ENCODE measurements at places on chromosomes 12 and 14.

DNA sequence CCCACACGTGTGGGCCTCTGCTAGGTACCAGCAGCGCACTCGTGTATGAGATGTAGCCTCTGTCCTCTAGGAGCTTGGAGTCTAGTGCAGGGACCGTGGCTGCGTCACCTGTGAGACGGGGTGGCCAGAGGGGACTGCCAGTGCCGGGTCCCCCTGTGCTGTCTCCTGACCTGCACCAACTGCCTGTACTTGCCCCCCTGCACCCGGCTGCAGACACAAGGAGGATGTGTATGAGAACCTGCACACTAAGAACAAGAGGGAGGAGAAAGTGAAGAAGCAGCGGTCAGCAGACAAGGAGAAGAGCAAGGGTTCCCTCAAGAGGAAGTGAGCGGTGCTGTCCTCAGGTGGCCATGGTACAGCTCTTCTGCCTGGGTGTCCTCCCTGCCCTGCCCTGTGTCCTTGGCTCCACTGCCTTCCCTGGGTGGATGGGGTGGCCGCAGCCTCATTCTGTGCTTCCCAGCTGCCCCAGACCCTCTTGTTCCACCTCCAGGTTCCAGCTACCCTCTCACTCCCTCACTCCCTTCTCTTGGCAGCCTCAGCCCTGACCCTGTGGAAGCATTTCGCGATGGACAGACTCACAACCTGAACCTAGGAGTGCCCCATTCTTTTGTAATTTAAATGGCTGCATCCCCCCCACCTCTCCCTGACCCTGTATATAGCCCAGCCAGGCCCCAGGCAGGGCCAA is 9.6 kb downstream of the PTPN6 start:
- no peak for DNase-seq

GRCh38 chr12:31362115-31362758 is 36.3 kb upstream of the SINHCAF start:
- DNase-seq: peak; percentile 31

DNA sequence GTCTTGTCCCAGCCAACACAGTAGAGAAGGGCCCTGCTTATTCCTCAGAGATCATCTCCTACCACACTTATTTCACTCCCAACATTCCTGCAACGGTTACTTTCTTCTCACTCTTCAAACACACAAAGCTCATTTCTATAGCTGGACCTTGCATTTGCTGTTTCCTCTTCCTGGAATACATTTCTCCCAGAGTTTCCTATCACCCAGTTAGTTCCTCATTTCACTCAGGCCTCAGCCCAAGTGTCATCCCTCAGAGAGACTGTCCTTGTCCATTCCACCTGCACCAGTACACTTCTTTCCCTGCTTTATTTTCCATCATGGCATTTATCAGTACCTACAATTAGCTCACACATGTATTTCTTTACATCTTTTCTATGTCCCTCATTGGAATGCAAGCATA is 14.7 kb upstream of the STK38L start:
- DNase-seq: no peak

DNA sequence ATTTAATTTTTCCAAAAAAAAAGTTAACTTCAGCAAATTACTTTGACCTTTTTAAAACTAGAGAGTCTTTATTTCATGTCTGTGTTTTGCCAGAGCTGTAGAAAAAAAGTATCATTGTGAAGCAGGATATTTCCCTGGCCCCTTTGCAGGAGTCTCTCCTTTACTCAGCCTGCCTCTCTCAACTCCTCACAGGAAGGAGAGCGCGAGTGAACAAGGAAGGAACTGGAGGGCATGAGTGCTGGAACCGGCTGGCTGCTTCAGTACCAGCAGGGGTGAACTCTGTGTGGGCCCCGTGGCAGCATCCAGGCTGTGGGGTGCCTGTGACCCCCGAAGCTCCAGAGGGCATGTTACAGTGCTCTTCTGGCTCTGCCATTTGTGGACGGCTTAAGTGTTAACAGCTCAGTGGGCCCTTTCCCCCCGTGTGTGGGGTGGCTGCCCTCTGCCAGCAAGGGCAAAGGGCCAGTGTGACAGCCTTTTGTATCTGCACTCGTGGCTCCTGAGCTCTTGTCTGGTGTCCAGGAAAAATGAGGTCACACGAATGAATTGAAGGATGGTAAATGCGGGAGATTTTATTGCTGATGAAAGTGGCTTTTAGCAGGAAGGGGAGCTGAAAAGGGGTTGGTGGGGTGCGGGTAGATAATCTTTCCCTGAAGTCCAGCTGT is 76.6 kb upstream of the KCNH3 start:
- DNase-seq: no peak

- no peak for DNase-seq
These were observed 32.4 kb downstream of the PIGH start for GRCh38 chr14:67567654-67568053.

DNA sequence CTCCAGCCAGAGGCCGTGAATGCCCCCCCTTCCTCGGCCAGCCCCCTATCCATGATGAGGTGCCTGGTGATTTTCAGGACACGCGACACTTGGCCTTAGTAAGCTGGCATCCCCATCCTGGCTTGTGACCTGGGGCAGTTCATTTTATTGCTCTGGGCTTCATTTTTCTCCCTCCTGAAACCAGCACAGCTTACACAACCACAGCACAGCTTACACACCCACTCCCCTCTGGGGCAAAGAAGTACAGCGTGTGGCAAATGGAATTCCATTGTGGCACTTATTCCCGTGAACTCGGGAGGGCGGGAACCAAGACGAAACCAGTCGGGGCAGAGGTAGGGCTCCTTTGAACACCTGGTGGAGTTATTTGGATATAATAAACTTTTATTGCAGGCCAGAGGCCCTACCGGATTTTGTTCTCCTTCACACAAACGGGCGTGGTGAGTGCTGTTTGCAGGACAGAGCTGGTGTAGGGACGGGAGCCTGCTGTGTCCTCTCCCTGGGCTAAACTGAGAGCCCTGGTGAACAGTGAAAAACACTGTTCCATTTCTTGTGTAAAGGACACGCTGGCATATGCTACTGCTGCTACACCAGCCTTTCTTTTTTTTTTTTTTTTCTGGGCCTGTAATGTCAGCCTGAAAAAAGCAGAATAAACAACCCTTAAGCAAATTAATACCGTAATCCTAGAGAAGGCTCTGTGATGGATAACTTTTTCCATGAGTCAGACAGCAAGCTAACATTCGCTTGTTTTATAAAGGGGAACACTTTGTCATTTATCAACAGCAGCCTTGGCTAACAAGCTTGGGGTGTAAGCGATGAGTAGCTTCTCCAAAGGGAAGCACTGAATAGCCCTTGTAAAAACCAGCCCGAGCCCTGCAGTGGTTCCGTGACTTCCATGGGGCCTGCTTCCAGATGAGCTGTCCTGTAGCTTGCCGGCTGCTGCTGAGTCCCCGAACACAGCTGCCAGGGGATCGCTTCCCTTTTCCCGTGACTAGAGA is 29.3 kb downstream of the CD9 start:
- no peak for DNase-seq

DNA sequence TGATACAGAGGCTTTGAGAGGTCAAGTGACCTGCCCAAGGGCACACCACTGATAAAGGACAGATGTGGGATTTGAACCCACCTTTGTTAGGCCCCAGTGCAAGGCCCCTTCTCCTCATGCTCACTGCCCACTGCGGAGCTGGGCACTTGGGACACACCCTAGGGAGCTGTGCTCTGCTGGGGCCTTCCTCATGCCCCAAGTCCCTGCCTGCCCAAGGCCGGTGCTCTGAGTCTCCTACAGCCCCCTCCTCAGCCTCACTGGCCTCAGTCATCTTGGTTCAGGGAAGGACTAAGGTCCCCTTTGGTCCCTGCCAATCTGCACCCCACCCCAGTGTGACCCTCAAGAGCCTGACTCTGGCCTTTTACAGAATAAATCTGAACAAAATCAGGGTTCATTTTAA is 7.9 kb upstream of the OAS3 start:
- DNase-seq: no peak

DNA sequence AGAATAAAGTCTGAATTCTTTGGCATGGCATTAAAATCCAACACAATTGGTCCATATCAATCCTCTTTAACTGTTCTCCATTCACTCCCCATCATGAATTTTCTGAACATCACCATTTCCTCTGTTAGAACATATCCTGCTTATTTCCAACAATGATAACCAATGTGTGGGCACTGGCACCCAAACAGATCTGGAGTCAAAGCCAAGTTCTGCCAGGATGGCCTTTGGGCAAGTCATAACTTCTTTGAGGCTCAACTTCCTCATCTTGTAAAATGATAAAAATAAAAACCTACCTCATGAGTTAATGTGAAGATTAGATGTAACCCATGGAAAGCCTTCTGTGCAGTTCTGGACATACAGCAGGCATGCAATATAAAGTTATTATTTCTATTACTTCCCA is 12.5 kb downstream of the PAWR start:
- no peak for DNase-seq

GRCh38 chr14:56996721-56997399 is 186.6 kb upstream of the OTX2 start:
- DNase-seq: no peak

- DNase-seq: no peak
These were observed 11.9 kb upstream of the SLC2A13 start for GRCh38 chr12:40117818-40118217.

GRCh38 chr14:104610749-104611310 is 6.3 kb upstream of the TMEM179 start:
- no peak for DNase-seq

GRCh38 chr12:1188016-1188415 is 197.0 kb downstream of the ERC1 start:
- DNase-seq: no peak

DNA sequence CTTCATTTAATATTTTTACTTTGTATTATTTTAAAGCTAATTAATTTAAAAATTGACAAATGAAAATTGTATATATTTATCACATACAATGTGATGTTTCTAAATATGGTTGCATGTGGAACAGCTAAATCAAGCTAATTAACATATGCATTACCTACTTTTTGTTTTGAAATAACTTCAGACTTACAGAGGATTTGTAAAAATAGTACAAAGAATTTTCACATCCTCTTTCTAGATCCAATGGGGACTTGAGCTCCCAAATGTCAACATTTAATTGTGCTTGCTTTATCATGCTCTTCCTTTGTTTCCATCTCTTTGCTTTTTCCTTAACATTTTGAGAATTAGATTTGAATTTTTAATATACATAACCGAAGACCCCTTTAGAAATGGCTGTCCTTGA is 6.6 kb downstream of the DCD start:
- DNase-seq: no peak

GRCh38 chr12:133038118-133038709 is 905 bp downstream of the ZNF84 start:
- no peak for DNase-seq

DNA sequence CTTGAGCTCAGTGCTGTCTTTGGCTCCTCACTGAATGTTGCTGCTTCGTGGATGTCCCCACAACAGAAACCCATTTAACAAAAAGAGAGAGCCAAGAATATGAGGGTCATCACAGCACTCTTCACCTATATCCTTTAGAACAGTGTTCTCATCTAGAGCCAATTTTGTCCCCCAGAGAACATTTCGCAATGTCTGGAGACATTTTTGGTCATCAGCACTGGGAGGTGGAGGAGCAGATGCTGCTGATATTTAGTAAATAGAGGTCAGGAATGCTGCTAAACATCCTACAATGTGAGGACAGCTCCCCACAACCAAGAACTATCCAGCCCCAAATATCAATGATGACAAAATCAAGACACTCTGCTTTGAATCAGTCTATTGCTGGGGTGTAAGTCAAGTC is 92.5 kb downstream of the BBS10 start:
- no peak for DNase-seq

GRCh38 chr12:46221255-46222128 is 47.4 kb downstream of the SLC38A1 start:
- DNase-seq: no peak

DNA sequence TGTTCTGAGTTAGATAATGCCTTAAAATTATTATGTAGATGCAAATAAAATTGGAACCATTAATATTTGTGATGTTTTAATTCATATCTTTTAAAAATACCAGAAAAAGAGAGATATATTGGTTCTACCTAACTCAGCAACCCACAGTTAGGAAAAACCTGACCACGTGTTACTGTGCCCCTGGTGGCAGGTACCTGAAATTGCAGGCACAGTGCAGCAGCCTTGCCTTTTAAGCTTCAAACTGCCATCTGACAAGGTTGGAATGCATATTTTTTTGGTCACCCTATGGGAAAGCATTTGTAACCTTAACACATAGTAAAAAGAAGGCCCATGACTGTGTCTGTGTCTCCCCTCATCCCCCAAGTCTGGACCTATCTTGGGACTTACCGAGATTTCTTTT is 109.4 kb upstream of the NOS1 start:
- DNase-seq: peak; percentile 33

GRCh38 chr14:101506211-101506925 is 54.9 kb upstream of the DIO3 start:
- DNase-seq: no peak

DNA sequence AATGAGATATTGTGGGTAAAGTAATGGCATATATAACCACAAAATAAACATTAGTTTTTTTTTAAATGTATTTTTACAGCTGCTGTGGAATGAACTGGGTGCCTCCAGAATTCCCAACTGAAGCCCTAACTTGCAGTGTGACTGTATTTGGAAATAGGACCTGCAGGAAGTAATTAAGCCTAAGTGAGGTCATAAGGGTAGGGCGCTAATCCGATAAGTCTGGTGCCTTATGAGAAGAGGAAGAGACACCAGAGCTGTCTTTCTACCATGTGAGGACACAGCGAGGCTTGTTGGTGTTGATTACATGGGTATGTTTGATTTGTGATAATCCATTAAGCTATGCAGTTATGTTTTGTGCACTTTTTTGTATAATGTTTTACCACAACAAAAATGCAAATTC is 136.8 kb downstream of the TPH2 start:
- no peak for DNase-seq

DNA sequence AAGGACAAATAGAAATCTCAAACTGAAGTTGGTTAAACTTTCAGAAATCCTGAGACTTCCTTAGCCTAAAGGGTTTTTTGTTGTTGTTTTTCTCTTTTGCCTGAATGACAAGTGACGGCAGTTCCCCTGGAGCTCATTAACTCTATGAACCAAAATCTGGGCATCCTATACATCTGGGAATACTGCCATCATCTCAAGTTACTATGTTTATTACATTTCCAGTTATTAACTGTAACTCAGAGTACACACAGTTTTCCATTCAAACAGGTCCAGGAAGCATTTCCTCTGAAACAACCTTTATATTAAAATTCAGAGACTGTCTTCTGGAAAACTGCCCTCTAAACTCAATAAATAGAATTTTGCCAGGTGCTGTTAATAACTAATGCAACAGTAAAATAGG is 55.6 kb upstream of the CDKL1 start:
- no peak for DNase-seq

- no peak for DNase-seq
These were observed 246.4 kb downstream of the CACNA1C start for GRCh38 chr12:2299206-2299605.

- no peak for DNase-seq
These were observed 127.6 kb upstream of the EVL start for GRCh38 chr14:99937475-99938244.
